Activated gamma-delta T cell treated with anti-CD3 and anti-CD28 coated beads, Interleukin-2, amount 50 U/mL, for 16 hours (primary cell): ENCODE measurements at places on chromosomes 1 and 21.

DNA sequence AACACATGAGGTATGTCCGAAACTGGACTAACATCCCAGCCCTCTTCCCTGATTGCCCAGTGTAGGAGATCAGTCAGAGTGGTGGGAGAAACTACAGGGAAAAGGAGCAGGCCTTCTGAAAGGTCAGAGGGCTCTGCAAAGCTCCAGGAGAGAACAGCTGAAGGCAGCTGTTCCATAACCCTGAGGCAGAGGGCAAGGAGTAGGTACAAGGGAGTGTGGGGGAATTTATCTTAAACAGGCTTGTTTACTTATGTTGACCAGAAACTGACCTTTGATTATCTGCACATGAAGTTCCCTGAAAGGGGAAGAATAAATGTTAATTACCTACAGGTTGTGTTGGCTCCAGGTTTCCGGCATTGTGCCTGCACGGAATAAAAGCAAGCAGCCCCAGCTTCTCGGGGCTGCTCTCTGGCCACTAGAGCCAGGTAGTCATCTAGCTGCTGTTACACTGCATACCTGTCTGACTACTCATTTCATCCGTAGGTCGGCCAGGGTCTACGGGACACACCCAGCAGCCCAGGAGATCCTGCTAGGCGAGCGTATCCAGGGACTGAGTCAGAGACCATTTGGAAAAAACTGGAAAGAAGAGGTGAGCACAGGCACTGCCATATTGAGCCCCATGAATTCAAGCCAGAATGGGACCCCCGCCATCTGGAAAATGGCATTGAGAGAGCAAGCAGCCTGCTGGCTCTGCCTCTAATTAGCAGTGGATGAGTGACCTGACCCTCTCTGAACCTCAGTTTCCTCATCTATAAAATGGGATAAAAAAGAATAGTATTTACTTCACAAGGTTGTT, 14.9 kb upstream of the PAQR7 start:
- DNase-seq, result no peak

DNA sequence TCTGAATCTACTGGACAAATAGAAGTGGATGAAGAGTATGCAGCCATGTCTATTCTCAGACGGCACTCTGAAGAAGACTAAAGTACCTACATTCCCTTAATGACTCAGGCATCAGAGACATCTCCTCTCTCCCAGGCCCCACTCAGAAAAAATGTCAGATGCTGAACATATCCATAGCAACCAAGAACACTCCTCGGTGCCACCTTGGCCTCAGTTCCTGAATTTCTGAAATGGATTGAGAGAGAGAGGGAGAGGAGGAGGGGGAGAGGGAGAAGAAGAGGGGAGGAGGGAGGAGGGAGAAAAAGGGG, 16.0 kb upstream of the OVAAL start:
- DNase-seq, result no peak

DNA sequence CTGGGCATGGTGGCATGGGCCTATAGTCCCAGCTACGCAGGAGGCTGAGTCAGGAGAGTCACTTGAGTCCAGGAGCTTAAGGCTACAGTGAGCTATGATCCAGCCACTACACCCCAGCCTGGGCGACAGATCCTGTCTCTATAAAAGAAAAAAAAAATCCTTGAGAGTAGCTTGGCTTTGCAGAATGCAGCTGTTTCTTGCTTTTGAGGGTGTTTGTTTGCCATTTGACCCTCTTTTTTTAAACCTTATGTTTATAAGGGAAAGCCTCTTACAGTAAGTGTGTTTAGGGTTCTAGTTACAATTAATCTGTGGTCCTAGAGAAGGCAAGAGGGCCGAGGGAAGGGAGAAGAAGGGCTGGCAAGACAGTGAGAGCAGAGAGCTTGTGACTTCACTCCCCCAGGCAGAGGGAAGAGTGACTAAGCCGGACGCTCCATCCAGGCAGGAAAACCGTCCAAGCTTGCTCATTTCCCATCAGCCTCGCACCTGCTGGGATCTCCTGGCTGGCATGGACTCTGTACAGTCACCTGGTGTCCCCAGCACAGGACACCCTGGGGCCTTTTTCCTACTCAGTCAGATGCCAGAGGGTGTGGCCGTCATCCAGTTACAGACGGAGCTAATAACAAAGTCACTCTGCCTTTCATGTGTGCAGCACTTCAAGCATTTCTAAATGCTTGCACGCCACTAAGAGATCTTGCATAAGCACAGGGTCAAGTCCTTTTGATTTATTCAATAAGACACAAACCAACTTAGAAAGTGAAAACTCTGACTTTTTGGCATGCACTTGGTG, 55.5 kb upstream of the PSEN2 start:
- no peak for DNase-seq

- no peak for DNase-seq
Observed at GRCh38 chr1:230713915-230714764, at the start of gene AGT. TSS of gene AGT (minus strand) at chr1:230714122. CDS start at chr1:230710823, 3,299 bp downstream.

DNA sequence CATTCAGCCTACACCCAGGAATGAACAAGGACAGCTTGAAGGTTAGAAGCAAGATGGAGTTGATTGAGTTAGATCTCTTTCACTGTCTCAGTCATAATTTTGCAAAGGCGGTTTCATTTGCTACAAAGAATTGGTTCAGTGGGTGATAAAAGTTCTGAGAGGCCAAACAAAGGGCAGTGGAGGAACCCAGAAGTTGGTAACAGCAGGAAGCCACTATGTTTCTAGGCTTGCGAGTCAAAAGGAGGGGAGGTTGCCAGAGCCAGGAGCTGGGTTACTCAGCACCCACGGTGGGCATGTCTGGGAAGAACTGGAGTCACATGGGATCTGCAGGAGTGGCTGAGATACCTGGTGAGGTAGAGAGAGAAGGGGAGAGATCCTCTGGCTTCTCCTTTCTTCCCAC, 64.2 kb upstream of the MRPS6 start:
- no peak for DNase-seq
